NCI-H524 (cell line): ENCODE measurements at places on chromosomes 11 and 22.
A peak's percentile ranks its signal among the peaks of the same experiment; 100 is the strongest.

GRCh38 chr11:121429556-121429955 is 22.6 kb upstream of the SORL1 start:
- no peak for DNase-seq

DNA sequence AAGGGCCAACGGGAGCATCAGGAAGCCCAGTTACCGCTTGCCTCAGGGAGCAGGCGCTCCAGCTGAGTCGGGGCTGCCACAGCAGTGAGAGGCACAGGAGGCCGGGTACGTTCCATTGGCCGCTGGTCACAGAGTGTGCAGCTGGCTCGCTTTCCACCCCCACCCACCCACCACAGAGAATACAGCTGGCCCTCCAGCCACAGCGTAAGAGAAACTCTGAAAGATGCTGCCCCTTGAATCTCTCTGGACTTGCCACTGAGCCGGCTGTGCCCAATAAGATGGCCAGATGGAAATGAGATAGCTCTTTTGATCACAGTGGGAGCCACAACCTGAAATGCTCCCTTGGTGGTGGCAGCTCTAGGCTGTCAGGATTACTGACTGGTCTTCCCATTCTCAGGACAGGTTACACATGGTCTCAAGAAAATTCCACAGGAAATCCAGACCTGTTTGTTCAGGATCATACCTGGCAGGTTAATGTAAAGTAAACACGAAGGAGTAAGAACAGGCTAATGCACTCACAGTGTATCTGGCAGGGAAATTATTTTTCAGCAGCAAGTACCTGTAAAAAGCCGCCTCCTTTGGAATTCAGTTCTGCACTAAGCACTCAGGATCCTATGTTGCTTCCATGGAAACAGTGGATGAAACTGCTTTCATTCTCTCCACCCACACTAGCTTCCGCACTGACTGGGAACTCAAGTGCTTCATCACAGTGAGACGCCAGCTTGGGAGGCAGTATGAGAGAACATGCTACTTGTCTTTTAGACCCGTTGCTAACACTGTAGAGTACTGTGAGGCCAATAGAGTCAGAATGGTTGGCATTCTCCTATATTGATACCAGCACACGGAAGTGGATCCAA is 16.5 kb downstream of the SIAE start:
- peak; percentile 91 for DNase-seq

- no peak for DNase-seq
Observed at GRCh38 chr11:8100158-8100557, 19.1 kb downstream of the TUB start.

- no peak for DNase-seq
Observed at GRCh38 chr11:94873916-94874540, 99.3 kb downstream of the CWC15 start.

GRCh38 chr11:67584205-67584880 is 731 bp downstream of the GSTP1 start:
- no peak for DNase-seq

DNA sequence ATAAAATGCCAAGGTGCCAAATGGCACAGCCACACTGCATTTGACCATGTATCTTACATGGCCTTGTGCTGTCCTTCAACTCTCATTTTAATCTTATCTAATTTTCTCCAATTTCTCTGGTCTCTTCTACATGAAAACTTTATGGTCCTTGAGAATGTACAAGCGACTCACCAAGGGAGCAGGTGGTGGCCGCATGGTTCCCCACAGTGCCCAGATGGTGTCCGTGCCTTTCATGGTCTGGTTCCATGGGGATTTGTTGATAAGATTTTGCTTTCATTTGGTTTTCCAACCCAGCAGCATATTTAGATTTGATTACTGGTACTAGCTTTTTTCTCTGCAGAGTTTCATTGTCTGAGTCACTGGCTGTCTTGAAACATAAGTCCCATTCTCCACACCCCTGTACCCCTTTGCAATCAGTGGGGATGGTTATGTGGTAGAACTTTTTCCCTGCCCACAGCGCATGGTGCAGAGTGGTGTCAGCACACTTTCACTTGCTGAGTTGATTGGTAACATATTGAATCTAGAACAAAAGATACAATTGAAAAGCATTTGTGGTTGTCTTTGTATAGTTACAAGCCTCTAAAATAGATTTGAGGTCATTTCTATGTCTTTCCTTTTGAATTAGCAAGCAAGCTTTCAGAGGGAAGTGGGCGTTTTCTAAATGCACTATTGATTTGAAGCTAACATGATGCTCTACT is 24.1 kb downstream of the ZNRF3 start:
- DNase-seq = peak; percentile 80

GRCh38 chr11:106925245-106925644 is 93.0 kb downstream of the GUCY1A2 start:
- no peak for DNase-seq

- no peak for DNase-seq
Observed at GRCh38 chr11:97567801-97568200, 1178.0 kb downstream of the JRKL start.

- no peak for DNase-seq
Observed at GRCh38 chr11:12565406-12565805, 108.8 kb upstream of the TEAD1 start.

DNA sequence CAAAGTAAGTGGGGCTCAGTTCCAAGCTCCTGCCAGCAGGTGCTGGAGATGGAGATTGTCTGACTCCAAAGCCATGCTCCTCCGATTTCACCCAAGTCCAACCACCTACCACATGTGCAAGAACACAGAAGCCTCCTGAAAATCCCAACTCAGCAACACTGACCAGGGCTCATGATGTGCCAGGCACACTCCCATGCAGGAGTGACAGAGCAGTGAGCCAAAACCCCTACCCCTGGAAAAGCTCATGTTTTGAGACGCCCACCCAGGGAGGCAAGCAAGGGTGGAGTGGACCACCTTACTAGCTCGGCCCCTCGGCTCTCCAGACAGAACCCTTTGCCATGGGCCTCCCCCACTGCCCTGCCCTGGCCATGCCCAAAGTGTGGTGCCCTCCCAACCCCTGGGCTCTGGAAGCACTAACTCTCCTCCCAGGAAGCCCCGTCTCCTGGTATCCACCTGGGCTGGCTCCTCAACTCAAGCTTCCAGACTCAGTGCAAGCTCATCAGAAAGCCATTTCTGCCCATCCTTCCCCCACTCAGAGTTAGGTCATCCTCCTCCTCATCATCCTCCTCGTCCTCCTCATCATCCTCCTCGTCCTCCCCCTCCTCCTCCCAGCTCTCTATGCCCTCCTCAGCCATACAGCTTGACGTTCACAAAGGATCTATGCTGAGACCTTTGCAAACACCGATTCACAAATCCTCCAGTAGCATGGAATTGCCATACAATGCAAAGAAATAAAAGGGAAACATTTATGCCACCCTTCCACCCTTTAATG is 154.9 kb downstream of the MPPED1 start:
- DNase-seq = no peak

- no peak for DNase-seq
Observed at GRCh38 chr11:74100735-74101134, 70.1 kb downstream of the C2CD3 start.
